Adipocyte (in vitro differentiated cells): ENCODE measurements at places on chromosomes 6 and 20.

DNA sequence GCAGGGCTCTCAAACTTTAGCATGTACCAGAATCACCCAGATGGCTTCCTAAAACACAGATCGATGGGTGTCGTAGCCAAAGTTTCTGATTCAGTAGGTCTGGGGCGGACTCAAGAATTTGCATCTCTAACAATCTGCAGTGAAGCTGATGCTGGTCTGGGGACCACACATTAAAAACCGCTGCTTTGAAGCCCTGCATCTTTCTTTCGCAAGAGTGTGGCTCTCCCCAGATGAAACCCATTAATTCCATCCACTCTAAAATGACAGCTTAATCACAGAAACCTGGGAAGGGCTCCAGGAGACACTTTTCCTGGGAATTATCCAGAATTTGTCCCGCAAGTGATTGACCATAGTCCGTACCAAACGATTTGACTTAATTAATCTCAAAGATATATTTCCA lies 319.8 kb upstream of the PLCB4 start:
- no peak for DNase-seq

- no peak for DNase-seq
Observed at GRCh38 chr6:13005994-13006393, 289.4 kb downstream of the PHACTR1 start.

- no peak for DNase-seq
Observed at GRCh38 chr20:62643521-62644043, 1.3 kb downstream of the SLCO4A1 start.

DNA sequence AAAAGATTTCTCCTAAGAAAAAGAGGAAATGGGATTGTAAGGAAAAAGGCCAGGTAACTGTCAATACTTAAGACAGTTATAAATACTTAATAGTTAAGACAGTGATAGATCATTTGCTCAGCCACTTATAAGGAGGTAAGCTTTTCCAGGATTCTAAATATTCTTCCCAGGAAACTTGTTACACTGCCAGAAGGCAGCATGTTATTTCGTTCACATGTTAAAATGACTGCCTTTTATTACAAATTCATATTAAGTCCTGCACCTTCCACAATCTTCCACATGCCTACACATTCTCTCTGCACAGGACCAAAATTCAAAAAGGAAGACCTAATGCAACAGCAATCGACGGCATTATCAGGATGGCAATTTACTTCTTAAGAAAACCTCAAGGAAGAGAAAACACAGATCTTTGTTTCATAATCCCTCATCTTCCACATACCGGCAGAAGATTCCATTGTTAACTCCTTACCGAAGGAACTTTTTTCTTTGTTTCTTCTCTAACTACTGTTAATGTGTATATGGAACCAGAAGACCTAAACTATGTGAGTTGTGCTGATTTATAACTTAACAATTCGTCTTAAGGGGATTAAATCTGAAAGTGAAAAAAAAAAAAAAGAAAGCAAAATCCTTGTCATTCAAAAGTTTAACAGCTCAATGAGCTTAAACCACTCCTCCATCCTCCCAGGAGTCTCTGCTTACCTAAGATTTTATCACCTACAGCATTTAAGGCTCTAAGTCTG lies 799 bp downstream of the TAAR2 start:
- no peak for DNase-seq
